ENCODE measurements at places on chromosomes 11 and 22.
A peak's percentile ranks its signal among the peaks of the same experiment; 100 is the strongest.

DNA sequence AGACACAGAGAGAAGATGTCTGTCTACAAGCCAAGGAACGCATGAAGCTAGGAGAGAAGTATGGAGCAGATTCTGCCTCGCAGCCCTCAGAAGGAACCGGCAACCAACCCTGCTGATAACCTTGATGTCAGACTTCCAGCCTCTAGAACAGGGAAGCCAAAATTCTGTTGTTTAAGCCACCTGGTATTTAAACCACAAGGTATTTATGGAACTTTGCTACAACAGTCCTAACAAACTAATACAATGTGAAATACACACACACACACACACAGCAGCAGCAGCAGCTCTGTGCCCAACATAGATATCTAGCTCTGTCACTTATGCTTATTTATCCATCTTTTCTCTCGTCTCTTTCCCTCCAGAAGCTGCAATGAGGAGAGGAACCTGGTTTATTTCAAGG, 400.0 kb downstream of the ETS1 start:
- DNase-seq, result no peak

GRCh38 chr11:122741613-122742300, 86.2 kb downstream of the UBASH3B start:
- DNase-seq, result no peak

- no peak for DNase-seq
Observed at GRCh38 chr11:5398936-5399335, 15.3 kb downstream of the OR51M1 start.

GRCh38 chr11:72195518-72196270, 3.8 kb downstream of the FOLR1 start:
- DNase-seq, result no peak

GRCh38 chr11:116962108-116962507, 124.7 kb upstream of the APOA1 start:
- DNase-seq, result no peak

GRCh38 chr11:116199182-116199581, 573.6 kb downstream of the BUD13 start:
- no peak for DNase-seq

DNA sequence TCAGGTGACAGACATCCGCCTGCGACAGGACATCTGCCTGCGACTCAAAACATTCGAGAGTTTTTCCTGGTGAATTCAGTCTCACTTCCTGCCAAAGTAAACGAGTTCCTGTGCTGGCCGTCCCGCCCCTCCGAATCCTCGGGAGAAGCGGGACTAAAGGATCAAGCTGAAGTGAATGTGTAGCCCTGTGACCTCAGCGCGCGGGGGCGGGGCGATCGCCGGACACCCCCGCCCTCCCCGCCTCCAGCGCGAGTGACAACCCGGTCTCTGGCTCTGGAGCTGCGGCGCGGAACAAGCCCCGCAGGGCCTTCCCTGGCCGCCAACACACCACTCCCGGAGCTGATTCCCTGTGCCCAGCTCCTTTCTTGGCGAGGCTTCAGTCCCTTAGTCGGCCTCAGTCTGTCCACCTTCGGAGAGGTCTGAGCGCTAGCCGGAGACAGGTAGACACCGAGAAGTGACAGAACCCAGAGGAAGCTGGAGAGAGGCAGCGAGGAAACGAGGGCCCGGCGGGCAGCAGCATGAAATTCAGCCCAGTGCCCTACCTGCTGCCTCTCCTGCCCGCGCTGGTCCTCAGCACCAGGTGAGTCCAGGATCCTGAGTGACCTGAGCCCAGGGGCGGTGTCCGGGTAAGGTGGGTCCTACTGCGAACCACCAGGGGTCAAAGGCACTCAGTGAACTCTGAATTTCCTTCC, 766.4 kb upstream of the LUZP2 start:
- no peak for DNase-seq

- DNase-seq, result no peak
Observed at GRCh38 chr11:27215471-27216269, 147.3 kb downstream of the CCDC34 start.

- DNase-seq, result no peak
Observed at GRCh38 chr11:105693075-105693759, 83.3 kb downstream of the GRIA4 start.

DNA sequence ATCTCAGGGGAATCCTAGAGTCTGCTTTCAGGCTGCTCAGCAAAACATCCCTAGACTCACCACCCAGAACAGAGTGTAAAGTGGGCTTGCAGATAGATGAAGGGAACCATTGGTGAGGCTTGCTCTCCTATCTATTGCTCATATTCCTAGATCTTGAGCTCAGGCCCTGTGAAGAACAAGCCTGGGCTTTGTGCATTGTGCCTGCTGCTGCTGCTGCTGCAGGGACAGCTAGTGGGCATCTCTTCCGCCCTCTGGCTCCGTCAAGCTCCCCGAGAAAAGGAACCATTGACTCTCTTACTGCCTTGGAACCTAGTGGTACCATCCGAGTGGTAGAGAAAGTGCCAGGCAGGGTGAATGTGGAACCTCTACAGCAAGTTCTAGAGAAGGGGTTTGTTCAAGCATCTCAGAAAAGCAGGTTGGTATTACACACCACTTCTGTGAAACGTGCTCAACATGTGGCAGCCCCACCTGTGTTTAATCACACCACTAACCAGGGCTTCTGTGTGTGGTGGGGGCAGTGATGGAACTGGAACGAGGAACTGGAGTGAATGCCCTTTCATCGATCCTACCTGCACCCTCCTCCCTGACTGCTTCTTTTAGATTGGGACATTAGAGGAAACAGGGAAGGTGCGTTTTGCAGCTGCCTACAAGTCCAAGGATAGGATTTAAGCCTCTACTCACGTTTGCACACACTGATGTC, 4.4 kb downstream of the BACE1-AS start:
- no peak for DNase-seq

DNA sequence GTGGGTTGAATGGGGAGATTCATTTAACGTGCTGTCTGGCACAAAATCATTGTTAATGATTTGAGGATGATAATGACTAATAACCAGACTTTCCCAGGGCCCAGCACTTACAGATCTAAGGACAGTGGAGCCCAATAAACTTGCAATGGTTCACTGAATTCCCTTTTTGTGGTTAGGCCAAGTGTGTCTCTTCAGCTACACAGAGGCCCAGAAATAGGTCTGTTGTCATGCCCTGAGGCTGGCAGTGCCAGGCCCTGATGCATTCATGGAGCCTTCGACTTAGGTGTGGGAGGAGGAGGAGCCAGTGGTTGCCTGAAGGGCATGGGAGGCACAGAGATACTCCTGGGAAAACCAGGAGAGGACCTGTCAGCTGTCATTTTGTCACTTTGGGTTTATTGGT, 56.1 kb downstream of the KIAA1671 start:
- DNase-seq, result no peak

- DNase-seq, result peak; percentile 77
Observed at GRCh38 chr22:36470162-36470993, 11.1 kb downstream of the TXN2 start.

GRCh38 chr22:46455446-46455845, 82.0 kb downstream of the CELSR1 start:
- no peak for DNase-seq

DNA sequence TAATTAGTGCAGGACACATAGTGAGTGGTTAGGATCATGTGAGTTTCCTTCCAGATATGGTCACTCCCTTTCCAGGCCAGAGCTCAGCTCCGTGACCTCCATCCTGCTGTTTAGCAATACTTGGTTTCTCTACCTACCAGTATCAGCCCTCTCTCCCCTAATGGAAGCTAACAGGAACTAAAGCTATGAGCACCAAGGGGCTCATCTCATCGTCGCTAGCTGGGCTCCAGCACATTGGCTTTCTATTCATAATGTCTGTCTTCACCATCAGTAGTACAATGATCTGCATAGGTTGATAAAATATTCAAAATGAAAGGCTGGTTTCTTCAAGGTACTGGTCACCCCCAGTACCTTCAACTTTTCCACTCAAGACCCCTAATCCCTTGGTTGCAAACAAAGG, 2.4 kb upstream of the GALNT18 start:
- no peak for DNase-seq

DNA sequence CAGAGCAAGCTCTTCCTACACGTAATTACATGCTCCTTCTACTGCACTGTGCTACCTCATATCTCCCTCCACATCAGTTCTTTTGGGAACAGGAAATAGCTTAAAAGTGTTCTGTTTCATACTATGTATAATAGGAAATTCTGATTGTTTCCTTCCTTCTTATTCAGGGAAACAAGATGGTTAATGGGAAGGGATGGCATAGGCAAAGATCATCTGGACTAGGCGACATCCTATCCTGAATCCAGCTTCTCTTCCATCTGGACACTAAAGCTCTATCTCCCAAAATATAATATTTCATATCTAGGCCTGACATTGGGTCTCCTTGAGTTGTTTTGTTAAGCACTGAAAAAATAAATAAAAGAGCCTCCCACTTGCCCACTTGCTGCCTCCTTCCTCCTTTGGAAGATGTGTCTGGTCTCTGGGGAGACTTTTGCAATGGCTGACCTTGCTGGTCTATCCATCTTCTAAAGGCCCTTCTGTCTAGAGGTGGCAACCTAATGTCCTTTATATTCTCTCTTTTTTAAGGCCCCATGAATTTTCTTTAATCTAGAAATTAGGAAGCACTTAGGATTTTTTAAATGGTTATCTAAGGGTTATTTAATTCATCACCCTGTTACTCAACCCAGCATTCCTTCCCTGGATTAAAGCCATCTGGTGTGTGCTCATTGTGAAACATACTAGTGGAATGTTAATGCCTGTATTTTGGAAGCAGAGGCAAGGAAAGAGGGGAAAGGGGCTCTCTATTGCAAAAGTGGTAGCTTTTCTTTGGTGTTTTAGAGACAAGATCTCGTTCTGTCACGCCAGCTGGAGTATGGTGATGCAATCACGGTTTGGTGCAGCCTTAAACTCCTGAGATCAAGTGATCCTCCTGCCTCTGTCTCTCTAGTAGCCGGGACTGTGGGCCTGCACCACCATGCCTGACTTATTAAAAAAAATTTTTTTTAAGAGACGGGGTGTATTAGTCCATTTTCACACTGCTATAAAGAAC, 20.6 kb downstream of the CLMP start:
- no peak for DNase-seq

DNA sequence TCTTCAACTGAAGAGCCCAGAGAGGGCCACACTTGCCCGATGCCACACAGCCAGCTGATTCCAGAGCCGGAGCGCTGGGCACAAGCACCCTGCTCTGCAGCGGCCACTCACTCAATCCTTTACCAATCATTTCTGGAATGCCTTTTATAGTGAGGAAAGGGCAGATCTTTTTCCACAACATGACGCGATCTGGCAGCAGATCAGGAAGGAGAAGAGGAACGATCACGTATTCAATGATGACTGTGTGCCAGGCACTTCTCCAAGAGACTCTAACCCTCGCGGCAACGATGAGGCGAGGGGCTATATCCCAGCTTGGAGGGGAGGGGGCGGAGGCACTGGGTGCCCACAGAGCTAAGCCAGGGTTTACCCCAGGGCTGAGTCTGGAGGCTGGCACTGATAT, 56.3 kb upstream of the TCF20 start:
- DNase-seq, result no peak

DNA sequence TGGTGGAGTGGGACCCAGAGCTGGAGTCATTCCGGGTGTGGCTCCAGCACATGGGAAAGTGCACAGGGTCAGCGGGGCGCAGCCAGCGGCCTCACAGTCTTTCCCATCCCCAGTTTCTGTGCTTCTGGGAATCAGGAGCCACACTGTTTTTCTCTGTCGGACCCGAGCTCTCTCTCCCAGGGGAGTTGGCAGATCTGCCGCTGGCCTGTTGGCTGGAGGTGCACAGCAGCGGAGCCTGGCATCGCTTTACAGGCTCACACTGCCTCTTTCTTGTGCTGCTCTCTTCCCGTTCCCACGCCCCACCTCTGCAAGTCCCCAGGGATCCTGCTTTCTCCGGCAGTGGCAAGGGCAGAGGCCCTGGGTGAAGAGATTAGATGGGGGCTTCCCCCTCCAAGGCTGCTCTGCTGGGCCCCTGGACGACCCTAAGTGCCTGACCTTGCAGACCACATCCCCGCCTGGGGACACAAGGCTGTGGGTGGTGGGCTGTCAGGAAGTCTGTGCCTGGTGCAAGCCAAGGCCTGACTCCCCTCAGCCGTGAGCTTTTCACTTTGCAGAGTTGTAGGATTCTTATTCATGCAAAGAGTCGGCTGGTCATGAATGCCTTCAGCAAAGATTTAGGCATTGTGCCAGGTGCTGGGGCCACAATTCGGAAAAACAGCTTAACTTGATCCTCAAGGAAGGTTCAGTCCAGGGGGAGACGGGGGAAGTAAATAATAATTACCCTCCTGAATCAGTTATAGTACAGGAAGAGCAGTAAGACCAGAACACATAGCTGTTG, 116.3 kb downstream of the TIMP3 start:
- no peak for DNase-seq

DNA sequence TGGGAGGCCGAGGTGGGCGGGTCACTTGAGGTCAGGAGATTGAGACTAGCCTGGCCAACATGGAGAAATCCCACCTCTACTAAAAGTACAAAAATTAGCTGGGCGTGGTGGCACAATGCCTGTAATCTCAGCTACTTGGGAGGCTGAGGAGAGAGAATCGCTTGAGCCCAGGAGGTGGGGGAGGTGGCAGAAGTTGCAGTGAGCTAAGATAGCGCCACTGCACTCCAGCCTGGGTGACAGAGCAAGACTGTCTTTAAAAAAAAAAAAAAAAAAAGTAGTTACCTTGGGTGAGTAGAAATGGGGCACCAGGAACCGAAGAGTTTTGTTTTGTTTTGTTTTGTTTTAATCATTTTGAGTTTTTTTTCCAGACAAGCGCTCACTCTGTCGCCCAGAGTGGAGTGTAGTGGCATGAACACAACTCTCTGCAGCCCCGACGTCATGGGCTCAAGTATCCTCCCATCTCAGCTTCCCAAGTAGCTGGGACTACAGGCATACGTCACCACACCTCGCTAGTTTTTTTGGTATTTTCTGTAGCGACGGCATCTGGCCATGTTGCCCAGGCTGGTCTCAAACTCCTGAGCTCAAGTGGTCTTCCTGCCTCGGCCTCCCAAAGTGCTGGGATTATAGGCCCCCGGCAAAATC, 15.8 kb downstream of the THAP12 start:
- DNase-seq, result no peak

DNA sequence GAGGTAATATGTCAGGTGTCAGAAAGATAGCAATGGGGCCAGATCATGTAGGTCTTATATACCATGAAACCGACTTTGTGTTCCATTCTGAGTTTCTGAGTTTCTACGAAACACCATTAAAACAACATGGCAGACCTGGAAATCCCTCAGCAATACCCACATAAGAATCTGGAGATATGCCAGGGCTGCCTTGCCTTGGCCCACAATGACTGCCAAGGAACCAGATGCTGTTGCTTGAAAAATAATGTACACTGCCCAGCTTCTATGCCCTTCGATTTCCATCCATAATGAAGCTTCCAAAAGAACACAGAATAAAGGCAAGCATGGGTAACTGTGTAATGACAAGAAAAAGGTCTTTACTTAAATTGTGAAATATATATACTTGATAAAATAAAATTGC, 277.4 kb downstream of the SOX6 start:
- DNase-seq, result no peak
